ENCODE measurements at places on chromosomes 2 and 18. TPM values are rescaled to one million over a fixed set of nuclear protein-coding genes. Genes with fewer than 3 reads are reported as not detected.

IL36G gene
- total RNA-seq = not detected

ONECUT2 gene
- under 0.01 TPM for total RNA-seq

C18orf54 gene
- total RNA-seq = 5.3 TPM

MMADHC gene
- 127 TPM for total RNA-seq
